ENCODE measurements at places on chromosomes 7 and 10. TPM values are rescaled to one million over a fixed set of nuclear protein-coding genes. Genes with fewer than 3 reads are reported as not detected.

ADAM22 gene
- total RNA-seq, result 0.18 TPM

MRPS33 gene
- total RNA-seq, result 14.5 TPM

ENO4 gene
- total RNA-seq, result under 0.01 TPM

PRTFDC1 gene
- total RNA-seq, result 17.9 TPM

FAM180A gene
- total RNA-seq, result 1.4 TPM

SMO gene
- 15.3 TPM for total RNA-seq

IKZF1 gene
- total RNA-seq, result not detected

FFAR4 gene
- not detected for total RNA-seq

TMEM213 gene
- not detected for total RNA-seq

CYP2C9 gene
- total RNA-seq, result not detected

SUV39H2 gene
- total RNA-seq, result 23.3 TPM

LSM8 gene
- 33.9 TPM for total RNA-seq

PHKG1 gene
- total RNA-seq, result 0.72 TPM

STAG3 gene
- total RNA-seq, result 0.36 TPM

UCN3 gene
- total RNA-seq, result not detected

VAX1 gene
- total RNA-seq, result not detected

GNAI1 gene
- total RNA-seq, result 44.2 TPM

LHPP gene
- total RNA-seq, result 2.2 TPM

DNA sequence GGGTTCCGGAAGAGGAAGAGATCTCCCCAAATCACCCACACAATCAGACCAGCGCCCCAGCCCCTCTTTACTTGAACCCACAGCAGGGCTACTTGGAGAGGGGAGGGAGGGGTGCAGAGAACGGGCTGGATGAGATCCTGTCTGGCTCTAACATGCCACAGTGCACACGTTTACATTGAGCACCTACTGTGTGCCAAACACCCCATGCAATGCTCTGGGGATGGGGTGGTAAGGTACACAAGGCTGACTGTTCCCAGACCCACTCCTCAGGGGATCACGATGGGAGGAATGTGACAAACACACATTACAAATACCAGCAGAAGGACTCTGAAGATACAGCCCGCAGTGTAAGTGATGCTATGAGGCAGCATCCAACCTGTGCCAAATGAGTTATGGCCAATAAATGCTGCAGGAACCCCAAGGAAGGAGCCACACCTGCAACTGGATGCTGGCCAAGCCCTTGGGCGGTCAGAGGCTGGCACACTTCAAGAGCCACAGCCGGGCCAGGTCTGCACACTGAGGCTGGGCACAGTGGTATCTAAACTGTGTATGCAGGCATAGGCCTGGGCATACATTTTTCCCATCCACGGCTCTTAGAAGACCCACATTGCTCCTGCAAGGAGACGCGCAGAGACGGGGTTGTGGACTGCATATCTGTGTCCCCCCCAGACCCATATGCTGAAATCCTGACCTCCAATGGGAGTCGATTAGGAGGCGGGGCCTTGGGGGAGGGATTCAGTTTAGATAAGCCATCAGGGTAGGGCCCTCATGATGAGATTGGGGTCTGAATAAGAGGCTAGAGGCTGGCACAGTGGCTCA is 6.4 kb downstream of the SPOCK2 start:
- no peak for DNase-seq

GRCh38 chr7:151549083-151549482 is 29.4 kb upstream of the RHEB start:
- DNase-seq, result no peak

GRCh38 chr10:87503886-87504285 is 807 bp upstream of the MINPP1 start:
- peak; percentile 35 for DNase-seq

DNA sequence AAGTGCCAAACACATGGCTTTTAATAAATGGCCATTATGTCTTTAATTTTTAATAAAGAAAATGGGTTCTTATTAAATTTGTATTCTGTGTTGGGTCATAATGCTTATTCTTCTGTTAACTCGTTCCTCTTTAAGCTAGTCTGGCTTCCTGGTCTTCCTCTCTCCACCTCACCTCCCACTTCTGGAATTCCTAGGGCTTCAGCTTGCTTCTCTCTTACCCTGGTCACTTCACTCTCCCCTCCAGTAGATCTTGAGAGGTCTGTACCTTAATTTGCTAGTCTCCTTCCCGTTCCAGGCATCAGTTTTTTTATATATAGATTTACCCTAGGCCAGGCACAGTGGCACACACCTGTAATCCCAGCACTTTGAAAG is 111.2 kb downstream of the RALA start:
- no peak for DNase-seq

GRCh38 chr10:103513380-103514060 is 20.0 kb downstream of the NEURL1 start:
- no peak for DNase-seq

- no peak for DNase-seq
Measured at GRCh38 chr7:131080754-131081153, 246.9 kb upstream of the MKLN1 start.

GRCh38 chr7:4123346-4123745 is 558.7 kb upstream of the FOXK1 start:
- no peak for DNase-seq

DNA sequence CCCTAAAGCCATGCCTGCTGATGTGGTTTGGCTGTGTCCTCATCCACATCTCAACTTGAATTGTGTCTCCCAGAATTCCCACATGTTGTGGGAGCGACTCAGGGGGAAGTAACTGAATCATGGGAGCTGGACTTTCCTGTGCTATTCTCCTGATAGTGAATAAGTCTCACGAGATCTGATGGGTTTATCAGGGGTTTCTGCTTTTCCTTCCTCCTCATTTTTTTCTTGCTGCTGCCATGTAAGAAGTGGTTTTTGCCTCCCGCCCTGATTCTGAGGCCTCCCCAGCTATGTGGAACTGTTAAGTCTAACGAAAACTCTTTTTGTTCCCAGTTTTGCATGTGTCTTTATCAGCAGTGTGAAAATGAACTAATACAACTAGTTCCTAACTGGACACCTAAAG is 11.8 kb downstream of the MACROH2A2 start:
- DNase-seq, result peak; percentile 15

- DNase-seq, result peak; percentile 83
Measured at GRCh38 chr7:84529480-84530205, 335.1 kb upstream of the SEMA3A start.

DNA sequence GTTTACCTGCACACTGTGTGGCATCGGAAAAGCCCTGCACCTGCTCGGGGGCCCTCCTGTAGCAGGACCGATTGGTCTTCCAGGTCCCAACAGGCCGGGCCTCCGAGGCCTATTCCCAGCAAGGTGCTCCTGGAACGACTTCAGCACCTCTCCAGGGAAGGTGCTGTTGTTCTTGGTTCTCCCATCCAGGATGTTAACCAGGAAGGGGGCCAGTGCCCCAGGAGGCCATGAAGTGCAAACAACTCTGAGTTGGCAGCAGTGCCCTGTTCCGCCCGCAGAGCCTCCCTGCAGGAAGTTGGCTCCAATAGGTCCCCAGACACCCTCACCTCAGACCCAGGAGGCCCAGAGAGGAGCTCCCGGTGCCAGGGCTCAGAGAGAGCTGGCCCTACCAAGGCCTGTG is 64.0 kb upstream of the DUSP5 start:
- DNase-seq, result no peak

DNA sequence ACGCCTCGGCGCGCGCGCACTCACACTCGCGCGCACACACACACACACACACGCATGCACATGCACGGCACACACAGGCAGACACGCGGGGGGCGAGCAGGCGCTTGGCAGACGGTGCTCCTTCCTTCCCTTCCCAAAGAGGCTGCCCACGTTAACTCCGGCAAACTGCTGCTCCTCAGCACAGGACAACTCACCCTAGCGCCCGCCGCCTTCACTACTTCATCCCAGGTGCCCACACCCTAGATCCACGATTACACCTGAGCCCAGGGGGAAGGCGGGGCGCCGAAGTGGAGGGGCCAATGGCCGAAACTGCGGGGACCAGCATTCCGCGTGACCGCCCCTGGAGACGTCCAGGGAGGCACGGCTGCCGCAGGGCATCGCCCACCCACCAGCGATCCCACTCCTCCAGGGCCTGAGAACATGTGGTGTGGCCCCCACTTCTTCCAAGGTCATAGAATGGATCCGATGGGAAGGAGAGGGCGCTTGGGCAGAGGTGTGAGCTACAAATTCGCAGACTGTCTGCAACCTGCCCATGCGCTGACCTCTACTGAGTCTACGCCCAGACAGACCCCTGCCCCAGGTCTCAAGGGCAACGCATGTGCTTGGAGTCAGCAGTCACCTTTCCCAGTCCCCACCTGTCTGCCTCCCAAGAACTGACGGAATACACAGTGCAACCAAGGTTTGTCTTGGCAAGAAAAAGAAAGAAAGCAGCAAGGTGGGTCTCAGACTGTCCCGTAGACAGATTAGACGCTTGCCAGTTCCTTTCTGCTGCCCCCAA is 74.6 kb downstream of the CALN1 start:
- no peak for DNase-seq

GRCh38 chr7:69465262-69465661 is 133.0 kb upstream of the AUTS2 start:
- no peak for DNase-seq

DNA sequence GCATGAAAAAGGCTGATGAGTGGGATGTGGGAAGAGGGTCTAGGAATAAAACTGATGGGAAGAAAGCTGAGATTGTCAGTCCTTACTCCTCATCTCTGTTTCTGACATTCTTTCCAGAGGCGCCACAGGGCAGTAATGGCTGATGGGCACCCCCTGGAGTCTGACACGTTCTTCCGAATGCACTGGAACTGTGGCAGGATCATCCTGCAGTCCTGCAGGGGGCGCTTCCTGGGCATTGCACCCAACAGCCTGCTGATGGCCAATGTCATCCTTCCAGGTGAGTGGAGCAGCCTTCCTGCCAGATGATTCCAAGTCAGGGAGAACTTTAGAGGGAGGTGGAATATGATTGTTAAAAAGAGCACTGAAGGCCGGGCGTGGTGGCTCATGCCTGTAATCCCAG is 4.8 kb downstream of the FSCN3 start:
- DNase-seq, result no peak

DNA sequence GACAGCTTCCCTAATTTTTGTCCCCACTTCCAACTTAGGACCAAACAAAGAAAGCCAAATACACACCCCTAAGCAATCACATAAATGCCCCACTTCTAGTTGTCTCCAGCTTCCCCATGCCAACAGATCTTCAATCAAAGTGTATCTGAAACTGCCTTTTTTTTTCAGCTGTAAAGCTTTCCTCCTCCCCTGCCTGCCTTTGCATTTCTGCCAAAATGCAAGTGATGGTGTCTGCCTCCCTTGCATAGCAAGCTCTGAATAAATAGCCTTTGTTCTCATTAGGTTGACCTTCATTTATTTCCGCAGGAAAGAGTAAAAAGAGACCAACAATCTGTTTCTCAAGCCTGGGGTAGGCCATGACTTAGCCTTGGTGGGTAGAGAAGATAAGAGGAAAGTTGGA is 459.4 kb downstream of the GPAM start:
- no peak for DNase-seq

- DNase-seq, result no peak
Measured at GRCh38 chr7:23802720-23803397, 92.8 kb downstream of the STK31 start.

GRCh38 chr7:129684777-129685176 is 73.3 kb downstream of the NRF1 start:
- no peak for DNase-seq

Data from IMR-90 (cell line).